ENCODE measurements at places on chromosomes 3 and 15.

GRCh38 chr3:38138349-38139190, at the start of gene MYD88:
Gene MYD88, plus strand, starts transcription at chr3:38138661. Its CDS starts 40 bp downstream, at chr3:38138701.
- DNase-seq = peak; percentile 81

DNA sequence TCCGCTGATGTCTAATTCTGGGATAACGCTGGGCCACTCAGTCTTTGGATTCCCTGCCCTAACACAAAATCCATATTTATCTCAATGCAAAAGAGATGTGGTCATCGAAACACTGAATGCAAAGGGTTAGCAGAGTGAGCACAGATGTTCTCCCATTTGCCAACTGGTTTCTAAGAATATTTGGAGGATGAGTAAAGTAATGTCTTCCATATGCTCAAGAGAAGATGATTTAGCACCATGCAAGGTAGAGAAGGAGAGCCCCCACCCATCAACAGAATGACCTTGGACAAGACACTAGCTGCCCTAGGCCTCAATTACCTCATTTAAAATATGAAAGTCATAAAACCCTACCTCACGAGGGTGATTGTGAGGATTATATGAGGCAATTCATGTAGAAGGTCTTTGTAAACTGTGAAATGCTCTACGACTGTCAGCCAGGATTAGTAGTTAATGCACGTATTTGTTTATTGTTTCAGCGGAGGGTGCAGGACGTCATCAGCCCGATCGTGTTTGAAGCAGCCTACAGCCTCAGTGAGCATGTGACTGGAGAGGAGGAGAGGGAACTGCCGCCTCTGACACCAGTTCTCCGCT, 232.9 kb upstream of the CTDSPL start:
- DNase-seq = no peak

DNA sequence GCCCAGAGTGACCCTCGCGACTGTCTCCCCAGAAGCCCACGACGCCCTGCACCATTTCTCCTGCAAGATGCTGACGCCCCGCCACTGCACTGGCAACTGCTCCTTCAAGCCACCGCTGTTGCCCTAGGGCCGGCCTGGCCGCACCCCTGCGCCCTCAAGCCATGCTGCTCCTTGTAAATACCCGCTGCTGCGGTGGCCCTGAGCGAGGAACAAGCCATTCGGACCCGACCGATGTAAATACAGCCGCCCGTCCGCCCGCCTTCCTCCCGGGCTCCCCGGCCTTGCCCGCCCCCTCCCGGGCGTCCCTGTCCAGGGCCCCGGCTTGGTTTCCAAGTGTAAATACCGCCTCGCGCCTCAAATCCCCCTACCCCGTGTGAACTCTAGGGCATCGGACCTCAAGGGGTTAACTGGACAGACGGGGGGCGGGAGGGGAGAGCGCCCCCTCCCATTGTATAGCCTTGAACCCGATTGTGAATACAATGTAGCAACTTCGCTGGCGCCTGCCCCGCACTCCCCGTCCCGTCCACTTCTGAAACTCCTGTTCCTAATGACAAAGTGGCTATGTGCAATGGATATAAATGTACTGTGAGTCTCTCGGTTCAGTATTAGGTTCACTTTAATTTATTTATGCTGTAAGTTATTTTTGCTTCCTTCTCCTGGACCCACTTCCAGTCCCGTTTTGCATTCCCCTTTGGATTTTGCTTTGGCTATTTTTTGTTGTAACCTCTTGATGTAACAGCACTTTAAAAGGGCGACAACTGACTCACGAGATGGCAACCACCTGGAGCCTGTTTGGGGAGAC, 5.9 kb downstream of the RNU6-1 start:
- DNase-seq = no peak

DNA sequence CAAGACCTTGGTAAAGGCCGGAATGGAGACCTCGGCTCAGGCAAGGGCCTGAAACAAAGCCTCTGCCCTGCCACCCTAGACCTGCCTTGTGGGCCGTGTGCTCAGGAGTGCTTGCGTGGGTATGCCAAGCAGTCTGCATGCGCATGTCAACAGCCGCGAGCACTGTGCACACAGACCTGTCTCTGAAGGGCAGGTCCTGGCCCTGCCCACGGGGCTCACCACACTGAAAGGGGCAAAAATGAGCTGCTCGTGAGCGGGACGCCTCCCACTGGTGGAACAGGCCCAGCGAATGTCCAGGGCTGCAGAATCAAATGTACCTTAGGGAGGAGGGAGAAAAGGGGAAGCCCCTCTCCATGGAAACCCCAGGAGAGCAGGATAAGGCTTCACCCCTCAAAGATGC, 44.3 kb upstream of the FGD5 start:
- no peak for DNase-seq

DNA sequence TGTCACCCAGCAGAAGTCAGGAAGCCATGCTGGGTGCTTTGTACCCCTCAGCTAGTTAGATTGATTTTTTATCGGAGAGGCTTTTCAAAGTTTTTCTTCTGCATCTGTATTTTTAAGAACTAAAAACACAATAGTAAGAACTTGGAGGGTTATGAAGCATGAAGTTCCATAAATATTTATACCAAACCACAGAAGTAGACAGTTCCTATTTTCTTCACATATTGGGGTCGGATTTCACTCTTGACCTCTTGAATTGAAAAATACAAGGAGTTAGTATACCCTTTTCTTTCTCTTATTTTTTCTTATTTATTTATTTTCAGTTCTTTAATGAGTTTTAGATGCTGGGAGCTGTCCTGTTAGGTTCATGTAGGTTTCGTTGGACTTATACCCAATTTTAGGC, 35.1 kb downstream of the SLC25A26 start:
- DNase-seq = no peak

GRCh38 chr3:55198554-55198953, 270.7 kb upstream of the LRTM1 start:
- no peak for DNase-seq

GRCh38 chr15:89824607-89824867, 9.9 kb upstream of the ANPEP start:
- no peak for DNase-seq

- DNase-seq = no peak
Measured at GRCh38 chr3:48356419-48356818, 15.6 kb upstream of the FBXW12 start.

DNA sequence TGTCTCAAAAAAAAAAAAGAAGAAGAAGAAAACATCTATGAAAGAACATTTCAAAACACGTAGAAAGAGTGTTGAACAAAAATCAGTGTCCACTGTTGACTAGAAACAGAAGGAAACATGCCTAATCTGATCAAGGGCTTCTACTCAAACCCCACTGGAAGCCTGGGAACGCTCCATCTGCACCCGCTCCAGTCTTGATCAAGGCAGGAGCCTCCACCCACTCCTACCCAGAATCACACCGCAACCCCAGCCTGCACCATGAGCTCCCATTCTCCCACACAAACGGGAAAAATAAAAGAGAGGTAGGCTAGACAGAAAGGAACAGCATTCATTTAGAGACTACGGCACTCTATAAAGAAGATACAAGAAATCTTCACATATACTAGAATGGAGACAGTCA, 40.9 kb upstream of the OCA2 start:
- no peak for DNase-seq

- no peak for DNase-seq
Measured at GRCh38 chr15:28861031-28861534, 12.6 kb upstream of the GOLGA6L7 start.

- no peak for DNase-seq
Measured at GRCh38 chr15:58306591-58307312, 125.0 kb upstream of the LIPC start.

- DNase-seq = no peak
Measured at GRCh38 chr15:99973351-99973750, 240.1 kb upstream of the LYSMD4 start.

DNA sequence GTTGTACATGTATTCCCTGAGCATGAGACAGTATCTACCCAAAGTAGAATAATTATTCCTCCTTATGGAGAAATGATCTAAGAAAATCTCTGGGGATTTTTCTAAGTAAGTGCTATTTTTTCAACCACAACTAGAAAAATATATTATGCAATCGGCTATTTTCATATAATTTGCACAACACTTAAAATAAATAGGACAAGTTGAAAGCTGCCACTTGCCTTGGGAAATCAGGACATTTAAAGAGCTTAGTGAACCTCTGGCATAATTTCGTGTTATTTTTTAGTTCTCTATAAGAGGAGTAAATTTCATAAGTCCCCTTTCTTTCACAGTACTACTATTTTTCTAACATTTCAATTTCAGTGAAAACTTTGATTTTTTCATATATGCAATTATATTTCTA, 672.1 kb downstream of the OTOL1 start:
- no peak for DNase-seq

DNA sequence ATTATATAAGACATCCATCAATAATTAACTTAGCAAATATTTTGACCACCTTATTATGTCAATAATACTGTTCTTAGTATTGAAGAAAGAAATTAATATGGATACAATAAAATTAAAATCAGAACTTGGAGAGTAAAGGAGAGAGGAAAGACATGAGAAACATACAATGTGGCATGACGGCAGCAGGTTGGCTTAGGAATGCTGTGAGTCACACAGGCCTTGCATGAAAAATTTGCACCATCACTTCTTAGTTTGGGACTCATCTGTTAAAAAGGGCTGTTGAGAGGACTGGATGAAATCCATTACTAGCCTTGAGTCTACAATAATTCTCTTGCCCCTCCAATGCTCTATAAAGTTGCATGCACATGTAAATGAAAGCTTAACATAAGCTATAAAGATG, 880.8 kb downstream of the ROBO1 start:
- no peak for DNase-seq

DNA sequence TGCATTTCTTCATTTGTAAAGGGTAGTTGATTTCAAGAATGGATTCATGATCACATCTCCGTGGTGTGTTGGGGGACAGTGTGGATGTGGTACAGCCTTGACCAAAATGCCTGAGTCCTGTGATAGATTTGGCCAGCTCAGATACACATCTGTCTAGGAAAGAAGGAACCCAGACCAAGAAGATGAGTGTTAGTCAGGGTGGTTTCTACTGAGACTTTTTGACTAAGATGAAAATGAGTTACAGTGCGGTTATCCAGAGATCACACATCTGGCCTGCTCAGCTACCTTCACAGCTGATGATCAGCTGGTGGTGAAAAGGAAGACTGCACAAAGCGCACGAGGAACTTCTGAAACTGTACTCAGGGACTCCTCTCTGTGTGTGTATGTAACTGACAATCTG, 68.0 kb downstream of the FNDC3B start:
- peak; percentile 75 for DNase-seq

- no peak for DNase-seq
Measured at GRCh38 chr15:74170875-74171578, 2.5 kb upstream of the ISLR start.

GRCh38 chr3:52455283-52456168, at the start of gene NISCH:
Gene NISCH, plus strand, starts transcription at chr3:52455604. Its CDS starts 38 bp downstream, at chr3:52455642.
- DNase-seq = peak; percentile 96

DNA sequence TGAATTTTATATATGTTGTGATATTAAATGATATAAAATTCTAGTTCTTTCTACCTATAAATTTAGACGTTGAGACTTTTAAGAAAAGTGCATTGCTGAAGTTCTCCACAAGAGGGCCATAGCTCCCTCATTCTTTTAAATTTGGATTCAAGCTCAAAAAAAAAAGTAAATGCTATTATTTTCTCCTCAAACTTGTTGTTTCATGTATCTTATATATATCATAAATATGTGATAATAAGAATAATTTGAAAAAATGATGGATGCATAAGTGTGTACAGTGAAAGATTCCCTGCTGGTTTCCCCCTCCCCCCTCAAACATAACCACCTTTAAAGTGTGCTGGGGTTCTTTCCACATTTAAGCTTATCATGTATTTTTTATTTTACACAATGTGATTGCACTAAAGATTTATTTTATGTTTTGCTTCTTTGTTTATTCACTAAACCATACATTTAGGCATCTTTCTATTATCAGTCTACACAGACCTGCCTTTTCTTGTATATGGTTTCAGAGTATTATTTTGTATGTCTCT, 769.4 kb upstream of the GOLIM4 start:
- DNase-seq = no peak

DNA sequence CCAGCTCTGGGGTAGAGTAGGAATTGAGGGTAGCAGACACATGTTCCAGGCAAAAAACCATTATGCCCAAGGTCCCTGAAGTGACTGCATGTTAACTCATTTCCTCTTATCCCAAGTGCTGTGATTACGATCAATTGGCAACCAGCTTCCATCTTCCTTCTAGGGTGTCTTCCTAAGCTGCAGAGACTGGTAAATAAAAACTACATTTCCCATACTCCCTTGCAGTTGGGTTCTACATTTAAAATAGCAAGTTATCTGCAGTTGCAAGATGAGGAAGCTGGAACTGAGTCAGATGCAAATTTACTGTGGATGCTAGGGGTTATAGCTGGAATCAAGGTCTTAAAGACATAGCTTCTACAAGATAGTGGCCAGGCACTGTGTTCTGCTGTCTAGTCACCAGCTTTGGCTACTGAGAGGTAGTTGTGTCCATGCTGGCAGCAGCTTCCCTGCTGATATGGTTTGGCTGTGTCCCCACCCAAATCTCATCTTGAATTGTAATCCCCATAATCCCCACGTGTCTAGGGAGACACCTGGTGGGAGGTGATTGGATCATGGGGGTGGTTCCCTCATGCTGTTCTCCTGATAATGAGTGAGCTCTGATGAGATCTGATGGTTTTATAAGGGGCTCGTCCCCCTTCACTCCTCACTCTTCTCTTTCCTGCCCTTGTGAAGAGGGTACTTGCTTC, 51.3 kb upstream of the FBN1 start:
- no peak for DNase-seq

DNA sequence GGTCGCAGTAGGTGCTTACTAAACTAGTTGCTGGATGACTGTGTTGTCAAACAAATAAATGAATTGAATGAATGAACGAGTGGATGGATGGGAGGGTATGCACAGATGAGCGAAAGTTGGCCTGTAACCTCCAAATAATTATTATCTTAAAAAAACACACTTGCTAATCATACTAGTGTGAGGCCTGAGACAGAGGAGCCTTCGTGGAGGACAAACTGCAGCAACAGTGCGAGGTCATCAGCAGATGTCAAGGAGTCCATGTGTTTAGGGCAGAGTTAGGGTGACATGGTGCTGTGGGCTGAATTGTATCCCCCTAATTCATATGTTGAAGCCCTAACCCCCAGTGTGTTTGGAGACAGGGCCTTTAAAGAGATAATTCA, 24.4 kb downstream of the CORO2B start:
- no peak for DNase-seq

DNA sequence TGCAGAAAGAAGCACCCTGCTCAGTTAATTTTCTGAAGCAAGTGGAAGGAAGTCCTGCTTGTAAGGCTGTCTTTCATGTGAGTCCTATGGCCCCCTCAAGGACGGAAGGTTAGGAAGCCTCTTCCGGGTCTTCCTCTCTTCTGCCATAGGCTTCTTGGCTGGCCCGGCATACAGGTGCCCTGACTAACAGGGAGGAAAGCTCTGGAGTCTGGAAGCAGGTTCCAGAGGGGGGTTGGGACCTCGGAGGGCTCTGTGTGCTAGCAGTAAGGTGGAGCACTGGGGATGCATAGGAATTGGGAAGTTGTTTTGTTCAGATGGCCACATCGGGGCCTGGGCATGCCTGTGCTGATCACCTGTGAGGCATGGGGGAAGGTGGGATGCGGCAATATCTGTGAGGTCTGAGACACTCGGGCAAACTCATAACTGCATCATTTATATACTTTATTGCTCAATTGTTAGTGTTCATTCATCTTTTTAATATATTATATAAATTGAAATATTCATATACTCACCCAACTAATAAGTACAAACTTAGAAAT, 49.6 kb downstream of the TRAK1 start:
- DNase-seq = no peak

Data from CD4-positive, alpha-beta T cell treated with Interleukin-17A for 1 hour (primary cell).